Testis (tissue), 5 donors: ENCODE measurements at places on chromosomes 7 and 10.

DNA sequence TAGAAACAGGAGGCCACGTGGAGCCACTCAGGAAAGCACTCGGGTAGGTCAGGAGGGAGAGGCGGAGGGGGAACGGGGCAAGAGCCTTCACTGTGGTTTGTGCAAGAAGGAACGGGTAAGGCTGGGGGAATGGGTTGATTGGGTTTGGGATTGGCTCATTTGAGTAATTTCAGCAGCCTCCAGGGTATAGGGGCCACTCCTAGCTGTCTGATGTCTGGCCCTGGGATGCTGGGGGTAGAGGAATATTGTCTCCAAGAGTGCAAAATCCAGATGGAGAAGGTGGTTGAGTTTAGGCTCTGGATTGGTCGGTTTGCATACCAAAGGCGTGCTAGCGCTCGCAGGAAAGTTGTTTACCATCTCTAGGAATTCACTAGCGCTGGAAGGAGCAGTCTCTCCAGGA lies 47.2 kb downstream of the MYL10 start:
- no peak for DNase-seq

DNA sequence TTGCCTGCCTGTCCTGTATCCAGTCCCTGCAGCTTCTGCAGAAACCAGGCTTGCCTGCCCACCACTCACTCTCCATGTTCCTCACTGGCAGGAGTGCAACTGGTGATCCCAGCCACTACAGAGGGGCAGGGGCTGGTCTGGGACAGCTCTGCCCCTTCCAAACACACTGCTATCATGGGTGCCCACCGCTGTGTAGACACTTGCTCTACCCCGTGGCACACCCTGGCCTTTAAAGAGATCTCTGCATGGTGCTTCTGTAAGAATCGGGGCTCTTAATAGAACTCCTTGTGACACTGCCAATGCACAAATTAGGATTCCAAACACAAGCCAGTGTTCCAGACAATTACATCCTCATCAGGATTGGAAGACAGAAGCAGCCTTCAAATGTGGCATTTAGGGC lies 41.7 kb downstream of the C10orf90 start:
- no peak for DNase-seq

GRCh38 chr7:150471886-150472285 lies 21.5 kb downstream of the GIMAP8 start:
- DNase-seq: no peak

DNA sequence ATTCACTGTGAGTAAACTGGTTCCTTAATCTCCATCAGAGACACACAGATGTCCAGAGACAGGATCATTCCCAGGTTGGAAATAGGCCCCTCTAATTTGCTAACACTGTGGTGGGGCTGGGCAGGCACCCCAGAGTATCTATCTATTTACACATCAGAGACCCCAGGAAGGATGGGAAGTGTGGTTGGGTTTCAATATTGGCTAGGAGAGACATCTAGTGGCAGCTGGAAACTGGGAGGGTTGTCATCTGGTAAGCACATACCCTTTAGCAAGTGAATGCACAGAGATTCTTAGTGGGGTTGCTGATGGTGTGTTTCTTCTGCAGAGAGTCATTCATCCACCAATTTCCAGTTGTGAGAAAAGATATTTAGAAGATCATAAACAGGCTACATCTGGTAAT lies 36.0 kb upstream of the NRG3 start:
- peak; percentile 22 for DNase-seq
